ENCODE measurements at places on chromosomes 16 and 17. TPM values are rescaled to one million over a fixed set of nuclear protein-coding genes. Genes with fewer than 3 reads are reported as not detected.

GRCh38 chr16:70647441-70648359, 1.3 kb downstream of the IL34 start:
- H3K36me3 ChIP-seq: no peaks in the 10 kb centered on the region
- H3K27me3 ChIP-seq: no peaks in the 10 kb centered on the region
- no peaks in the 10 kb centered on the region for H3K4me1 ChIP-seq
- no peak for DNase-seq
- peak overlapping the region; percentile 53 for H3K27ac ChIP-seq
- no peak overlapping the region for H3K4me3 ChIP-seq

GRCh38 chr17:65902831-65903522, 289.0 kb downstream of the CEP112 start:
- H3K27me3 ChIP-seq: no peaks in the 10 kb centered on the region
- H3K36me3 ChIP-seq: no peaks in the 10 kb centered on the region
- H3K4me3 ChIP-seq: no peak overlapping the region

GRCh38 chr17:72244494-72244893, 123.7 kb downstream of the SOX9 start:
- H3K27me3 ChIP-seq: no peaks in the 10 kb centered on the region
- no peaks in the 10 kb centered on the region for H3K36me3 ChIP-seq
- no peak overlapping the region for H3K27ac ChIP-seq
- H3K4me3 ChIP-seq: no peak overlapping the region

The GPRC5B gene
- 17.3 TPM for total RNA-seq

All from transverse colon (tissue), 4 donors.